ENCODE measurements at places on chromosomes 13 and 19.

DNA sequence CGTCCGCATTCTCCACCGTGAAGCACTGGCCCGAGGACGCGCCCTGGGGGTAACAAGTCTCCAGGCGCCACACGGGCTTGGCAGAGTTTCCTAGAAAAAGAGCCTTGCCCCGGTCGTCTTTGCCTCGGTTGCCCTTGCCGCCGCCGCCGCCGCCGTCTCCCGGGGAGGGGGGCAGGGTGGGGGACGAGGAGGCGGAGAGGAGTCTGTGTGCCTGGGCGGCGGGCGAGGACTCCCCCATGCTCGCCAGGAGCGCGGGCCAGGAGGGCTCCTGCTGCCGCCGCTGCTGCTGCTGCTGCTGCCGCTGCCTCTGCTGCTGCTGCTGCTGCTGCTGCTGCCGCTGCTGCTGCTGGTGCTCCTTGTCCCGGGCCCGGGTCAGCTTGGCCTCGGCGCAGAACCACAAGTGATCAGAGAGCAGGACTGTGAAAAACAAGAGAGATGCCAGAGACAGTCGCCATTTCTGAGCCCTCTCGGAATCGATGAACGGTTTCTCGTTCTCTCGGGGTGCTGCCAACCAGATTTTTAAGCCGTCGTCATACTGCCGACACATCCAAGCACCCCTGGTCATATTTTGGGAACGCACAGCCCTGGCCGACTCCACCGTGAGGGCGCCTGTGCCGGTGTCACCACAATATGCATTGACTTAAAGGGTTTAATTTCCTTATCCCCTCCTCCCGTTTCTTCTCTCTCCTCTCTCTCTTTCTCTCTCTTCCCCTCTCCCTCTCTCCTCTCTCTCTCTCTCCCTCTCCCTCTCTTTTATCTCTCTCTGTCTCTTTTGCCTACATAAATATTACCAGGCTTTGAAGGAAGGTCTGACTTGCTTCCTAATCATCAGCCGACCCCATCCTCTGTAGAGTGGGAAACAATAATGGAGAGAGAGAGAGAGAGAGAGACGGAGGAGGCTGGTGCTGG lies 349.1 kb downstream of the LIG4 start:
- peak; percentile 84 for DNase-seq

- no peak for DNase-seq
These were observed 70.7 kb downstream of the EPS15L1 start for GRCh38 chr19:16400911-16401591.

DNA sequence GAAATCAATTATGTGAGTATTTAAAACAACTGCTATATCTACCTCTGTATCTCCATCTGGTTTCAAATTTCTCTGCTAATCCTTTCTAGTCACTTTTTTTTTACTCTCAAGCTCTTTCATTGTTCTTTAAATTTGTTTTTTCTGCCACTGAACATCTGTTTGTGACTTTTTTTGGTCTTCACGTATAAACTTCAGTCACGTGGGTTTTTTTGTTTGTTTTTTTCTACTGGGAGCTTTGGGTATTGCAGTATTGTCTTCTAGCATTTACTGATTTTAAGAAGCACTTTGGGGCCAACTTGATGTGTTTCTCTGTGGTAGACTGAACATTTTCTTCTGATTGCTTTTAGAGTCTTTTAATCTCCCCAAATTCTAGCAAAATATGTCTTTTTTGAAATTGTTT lies 262.6 kb upstream of the RXFP2 start:
- no peak for DNase-seq

DNA sequence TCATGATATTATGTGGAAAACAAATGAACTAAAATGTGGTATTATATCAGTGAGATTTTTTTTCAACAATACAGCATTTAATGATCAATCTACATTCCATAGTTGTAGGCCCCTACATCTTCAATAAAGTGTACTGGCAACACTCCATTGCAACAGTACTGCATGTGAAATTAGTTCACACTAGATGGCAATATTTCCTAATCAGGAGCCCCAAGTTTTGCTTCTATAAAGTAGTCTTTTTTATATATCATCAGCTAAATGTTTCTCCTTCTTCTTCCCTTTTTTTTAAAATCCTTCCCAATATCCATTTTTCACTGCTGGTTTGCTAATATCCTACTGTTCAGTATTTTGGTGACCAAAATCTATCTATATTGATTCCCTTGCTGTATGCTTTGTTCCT lies 528.3 kb upstream of the ATXN8OS start:
- DNase-seq, result no peak

DNA sequence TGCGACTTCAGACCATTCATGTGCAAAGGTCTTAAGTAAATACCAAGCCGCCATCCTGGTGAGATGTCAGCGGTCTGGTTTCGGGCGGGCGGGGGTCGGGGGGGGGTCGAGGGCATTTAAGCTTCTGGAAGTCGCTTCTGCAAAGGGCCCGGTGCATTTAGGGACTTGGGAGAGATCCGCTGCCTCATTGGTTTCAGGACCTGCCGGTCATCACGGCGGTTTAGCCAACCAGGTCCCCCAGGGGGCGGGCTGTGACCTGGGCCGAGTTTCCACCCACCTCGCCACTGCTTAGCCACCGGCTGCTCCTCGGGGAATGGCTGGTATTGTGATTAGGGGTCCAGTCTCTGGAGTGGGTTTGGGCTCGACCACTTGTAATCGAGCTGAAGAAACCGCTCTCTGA lies 7.8 kb downstream of the ANKLE1 start:
- no peak for DNase-seq

- DNase-seq, result no peak
These were observed 285.4 kb downstream of the ATP8A2 start for GRCh38 chr13:25657157-25657556.

GRCh38 chr13:30031488-30031887 lies 181.1 kb upstream of the UBL3 start:
- DNase-seq, result no peak

- DNase-seq, result no peak
These were observed 578.8 kb downstream of the DCT start for GRCh38 chr13:93900731-93901130.

- no peak for DNase-seq
These were observed 74.2 kb downstream of the TRPM4 start for GRCh38 chr19:49231804-49232203.

- peak; percentile 15 for DNase-seq
These were observed 10.5 kb upstream of the KLK4 start for GRCh38 chr19:50921426-50922316.

DNA sequence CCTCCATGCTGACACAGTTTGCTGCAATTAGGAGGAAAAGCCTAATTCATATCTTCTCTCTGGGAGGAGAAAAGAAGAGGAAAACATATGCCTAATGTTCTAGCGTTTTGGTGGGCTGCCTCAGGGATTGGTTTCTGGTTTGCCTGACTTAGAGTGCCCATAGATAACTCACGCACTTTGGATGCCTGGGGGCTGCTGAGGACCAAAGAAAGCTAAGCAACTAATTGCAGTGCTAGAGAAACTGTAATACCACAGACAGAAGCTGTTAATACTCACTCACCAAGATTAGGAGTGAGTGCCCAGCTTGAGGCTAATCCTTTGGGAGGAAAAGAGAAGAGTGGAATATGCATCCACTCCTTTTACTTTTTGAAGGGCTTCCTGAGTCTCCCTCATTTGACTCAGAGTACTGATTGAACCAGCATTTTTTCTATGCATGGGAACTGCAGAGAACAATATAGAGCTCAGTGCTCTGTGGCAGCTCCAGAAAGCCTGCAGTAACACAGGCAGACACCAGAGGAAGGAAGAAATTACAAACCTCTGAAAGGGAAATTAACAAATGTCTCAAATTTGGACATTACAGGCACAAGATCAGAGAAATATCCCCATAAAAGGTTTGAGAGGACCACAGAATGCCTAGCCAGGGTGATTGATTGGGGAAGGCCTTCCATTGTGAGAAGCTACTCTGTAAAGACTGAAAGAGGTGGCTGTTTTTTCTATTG lies 666.4 kb downstream of the OLFM4 start:
- no peak for DNase-seq

DNA sequence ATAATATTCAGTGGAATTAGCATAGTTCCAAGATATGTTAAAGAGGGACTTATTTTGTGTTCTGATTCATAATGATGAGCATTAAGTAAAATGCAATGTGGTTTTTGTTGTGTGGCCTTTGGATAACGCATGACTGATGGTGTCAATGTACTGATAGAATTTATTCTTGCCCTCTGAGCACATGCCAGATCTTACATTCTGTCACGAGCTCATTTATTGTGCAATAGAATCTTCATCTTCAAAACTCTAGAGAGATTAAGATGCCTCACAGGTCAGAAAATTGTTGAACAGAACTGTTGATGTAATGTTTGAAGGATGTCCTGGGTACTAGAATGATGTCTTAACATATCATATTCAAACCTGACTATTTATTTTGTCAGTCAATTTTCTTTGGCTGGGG lies 148.0 kb upstream of the HTR2A start:
- no peak for DNase-seq

DNA sequence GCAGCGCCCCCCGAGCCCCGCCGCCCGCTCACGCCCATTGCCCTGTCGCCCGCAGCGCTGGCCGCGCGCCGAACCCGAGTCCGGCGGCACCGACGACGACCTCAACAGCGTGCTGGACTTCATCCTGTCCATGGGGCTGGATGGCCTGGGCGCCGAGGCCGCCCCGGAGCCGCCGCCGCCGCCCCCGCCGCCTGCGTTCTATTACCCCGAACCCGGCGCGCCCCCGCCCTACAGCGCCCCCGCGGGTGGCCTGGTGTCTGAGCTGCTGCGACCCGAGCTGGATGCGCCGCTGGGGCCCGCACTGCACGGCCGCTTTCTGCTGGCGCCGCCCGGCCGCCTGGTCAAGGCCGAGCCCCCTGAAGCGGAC lies 518 bp downstream of the KLF2 start:
- DNase-seq, result no peak

GRCh38 chr13:40402931-40403431 lies 263.5 kb downstream of the FOXO1 start:
- no peak for DNase-seq

- DNase-seq, result no peak
These were observed 34.2 kb upstream of the CEBPG start for GRCh38 chr19:33339016-33339984.

DNA sequence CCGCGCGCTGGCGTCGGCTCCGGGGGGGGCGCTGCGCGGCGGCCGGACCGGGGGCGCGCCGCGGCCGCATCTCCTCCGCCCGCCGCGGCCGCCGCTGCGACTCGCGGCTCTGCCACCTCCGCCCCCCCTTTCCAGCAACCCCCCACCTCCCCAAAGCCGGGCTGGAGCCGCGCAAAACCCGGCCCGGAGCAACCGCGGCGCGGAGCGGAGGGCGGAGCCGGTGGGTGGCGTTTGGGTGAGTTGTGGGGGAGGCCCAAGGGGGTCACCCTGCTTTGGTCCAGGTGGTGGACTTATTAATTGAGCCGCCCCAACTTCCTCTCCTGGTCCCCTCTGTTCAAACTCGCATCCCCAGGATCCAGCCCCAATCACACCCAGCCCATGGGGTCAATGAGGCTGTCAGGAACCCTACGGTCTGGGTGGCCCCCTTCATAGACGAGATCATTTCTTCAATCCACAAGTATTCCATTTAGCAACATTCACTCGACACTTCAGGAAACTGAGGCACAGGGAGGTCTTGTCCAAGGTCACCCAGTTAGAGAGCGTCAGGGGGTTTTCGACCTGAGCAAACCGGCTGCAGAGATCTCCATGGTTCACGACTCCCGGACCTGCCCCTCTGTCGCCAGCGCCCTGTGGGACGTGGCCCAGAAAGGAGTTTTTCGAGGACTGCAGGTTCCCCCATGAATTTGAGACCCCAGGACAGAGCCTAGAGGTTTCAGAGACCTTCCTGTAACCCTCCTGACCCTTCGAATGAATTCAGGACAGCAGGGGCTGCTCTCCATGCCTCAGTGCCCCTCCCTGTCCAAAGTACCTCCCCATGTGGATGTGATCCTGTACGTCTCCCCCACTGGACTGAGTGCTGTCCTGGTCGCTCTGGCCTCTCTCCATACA lies 22.4 kb upstream of the SEMA6B start:
- no peak for DNase-seq

Measured in NCI-H774 (cell line).